Activated naive CD4-positive, alpha-beta T cell treated with anti-CD3 and anti-CD28 coated beads, Interleukin-2, amount 50 U/mL, for 16 hours (primary cell): ENCODE measurements at places on chromosomes 1 and 21.

DNA sequence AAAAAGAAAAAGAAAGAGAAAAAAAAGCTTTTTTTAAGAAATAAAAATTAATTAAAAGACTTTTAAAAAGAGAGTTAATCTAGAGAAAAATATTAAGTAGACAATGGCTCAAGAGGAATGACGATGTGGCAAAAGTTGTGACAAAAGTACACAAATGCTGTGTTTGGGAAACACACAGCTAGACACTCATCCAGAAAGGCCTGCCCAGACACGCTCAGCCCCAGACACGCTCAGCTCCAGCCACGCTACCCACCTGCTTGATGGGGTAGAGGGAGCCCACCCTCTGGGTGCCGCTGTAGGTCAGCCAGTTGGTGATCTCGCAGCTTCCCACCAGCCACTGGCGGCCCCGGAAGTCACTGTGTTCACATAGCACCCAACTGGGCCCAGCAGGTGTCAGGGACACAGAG lies 10.2 kb downstream of the CD52 start:
- DNase-seq, result no peak

DNA sequence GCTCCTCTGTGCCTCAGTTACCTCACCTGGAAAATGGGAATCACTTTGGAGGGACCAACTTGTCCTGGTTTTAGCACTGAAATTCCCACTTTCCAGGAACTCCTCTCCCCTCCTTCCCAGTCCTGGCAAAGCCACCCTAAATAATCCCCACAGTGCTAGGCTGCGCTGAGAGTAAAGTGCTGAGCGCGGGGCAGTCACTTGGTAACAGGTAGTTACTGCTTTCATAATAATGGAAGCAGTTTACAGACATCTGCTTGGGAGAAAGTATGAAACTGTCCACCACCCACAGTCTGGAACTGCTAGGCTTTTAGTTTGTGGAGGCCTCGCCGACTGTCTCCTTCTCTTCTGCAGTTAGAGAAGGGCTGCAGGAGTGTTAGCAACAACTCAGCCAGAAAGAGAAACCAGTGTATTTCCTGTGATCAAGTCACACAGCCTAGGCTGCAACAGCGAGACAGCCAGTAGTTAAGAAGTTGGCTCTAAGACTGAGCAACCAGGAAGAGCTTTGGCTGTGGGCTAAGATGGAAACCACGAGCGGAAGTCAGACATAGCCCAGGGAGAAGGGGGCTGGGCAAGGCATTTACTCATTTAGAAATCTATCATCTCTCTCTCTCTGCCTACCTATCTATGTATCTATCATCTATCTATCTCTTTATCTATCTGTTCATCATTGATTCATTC lies 30.8 kb upstream of the ABCG1 start:
- DNase-seq, result peak; percentile 73

GRCh38 chr1:33099290-33100118 lies 18.6 kb downstream of the AZIN2 start:
- peak; percentile 62 for DNase-seq

GRCh38 chr21:35641271-35642016 lies 418.9 kb downstream of the SETD4 start:
- DNase-seq, result no peak

- DNase-seq, result no peak
These were observed 113.3 kb downstream of the PTPN14 start for GRCh38 chr1:214438075-214438474.

- no peak for DNase-seq
These were observed 90.5 kb downstream of the NMNAT2 start for GRCh38 chr1:183327434-183328290.

GRCh38 chr1:246897302-246897701 lies 34.4 kb downstream of the AHCTF1 start:
- DNase-seq, result no peak

DNA sequence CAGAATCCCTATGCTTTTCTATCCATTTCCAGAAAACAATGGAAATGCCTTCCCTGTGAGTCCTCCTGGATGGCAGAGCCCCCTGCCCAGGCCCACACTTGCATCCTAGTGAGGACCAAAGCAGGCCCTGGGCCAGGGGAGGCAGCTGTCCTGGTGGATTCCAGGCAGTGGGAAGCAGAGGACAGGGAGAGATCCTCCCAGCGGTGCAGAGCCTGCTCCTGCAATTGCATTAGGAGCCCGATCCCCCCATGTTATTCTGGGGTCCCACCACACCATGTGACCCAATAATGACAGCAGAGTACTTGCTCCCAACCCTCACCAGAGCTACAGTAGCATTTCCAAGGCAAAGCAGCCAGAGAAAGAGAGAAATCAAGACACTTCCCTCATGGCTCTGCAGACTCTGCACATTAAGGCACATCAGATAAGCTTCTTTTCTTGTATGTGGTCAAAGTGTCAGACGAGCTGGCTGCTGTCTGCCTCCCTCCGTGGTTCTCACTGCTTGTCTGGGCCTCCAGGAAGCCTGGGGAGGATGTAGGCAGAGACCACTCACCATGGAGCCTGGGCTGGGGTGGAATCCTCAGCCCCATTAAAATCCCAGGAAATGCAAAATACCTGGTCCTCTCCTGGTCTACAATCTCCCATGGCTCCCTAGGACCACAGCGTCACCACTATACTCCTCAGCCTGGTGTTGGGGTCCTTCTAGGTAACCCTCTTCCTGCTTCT lies 54.9 kb upstream of the RUNX3 start:
- DNase-seq, result no peak

- DNase-seq, result no peak
These were observed at the start of gene AGRN for GRCh38 chr1:1020000-1020404. Gene AGRN, plus strand, starts transcription at chr1:1020120. Its CDS starts 53 bp downstream, at chr1:1020173.

GRCh38 chr1:76781447-76781846 lies 85.8 kb upstream of the ST6GALNAC5 start:
- DNase-seq, result no peak
